ENCODE measurements at places on chromosomes 2 and 18.

DNA sequence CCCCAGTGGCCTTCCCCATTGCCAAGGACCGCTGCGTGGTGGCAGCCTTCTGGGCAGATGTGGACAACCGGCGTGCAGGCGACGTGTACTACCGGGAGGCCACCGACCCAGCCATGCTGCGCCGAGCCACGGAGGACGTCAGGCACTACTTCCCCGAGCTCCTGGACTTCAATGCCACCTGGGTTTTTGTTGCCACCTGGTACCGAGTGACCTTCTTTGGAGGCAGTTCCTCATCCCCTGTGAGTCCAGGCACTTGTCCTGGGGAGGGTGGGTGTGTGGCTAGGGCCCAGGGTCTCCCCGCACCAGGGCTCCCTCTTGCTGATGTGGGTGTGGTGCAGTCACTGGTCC, 31.9 kb downstream of the SNED1 start:
- DNase-seq = no peak

DNA sequence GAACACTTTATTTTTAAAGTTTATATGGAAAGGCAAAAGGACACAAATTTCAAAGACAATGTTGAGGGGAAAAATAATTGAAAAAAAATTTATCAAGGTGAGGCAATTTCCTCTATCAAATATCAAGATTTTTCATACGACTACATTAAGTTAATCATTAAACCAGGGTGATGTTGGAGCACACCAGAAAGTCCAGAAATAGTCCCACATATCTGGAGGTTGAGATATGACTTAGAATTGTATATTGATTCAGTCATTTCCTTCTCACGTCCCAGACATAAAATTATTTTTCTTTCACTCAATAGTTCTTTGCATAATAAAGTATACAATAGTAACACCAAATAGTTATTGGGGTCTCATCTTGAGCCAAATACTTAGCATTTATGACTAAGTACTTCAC, 605.1 kb downstream of the NUP35 start:
- DNase-seq = no peak

DNA sequence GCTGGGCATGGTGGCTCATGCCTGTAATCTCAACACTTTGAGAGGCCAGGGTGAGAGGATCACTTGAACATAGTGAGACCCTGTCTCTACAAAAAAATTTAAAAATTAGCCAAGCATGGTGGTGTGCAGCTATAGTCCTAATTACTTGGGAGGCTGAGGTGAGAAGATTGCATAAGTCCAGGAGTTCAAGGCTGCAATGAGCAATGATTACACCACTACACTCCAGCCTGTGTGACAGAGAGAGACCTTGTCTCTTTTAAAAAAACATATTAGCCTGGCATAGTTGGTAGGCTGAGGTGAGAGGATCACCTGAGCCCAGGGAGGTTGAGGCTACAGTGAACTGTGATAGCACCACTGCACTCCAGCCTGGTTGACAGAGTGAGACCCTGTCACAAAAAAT, 13.7 kb downstream of the TRAPPC8 start:
- no peak for DNase-seq

GRCh38 chr2:218125095-218125494, 733 bp upstream of the CXCR2 start:
- DNase-seq = no peak

GRCh38 chr2:72953976-72954375, 36.7 kb downstream of the EMX1 start:
- DNase-seq = no peak

DNA sequence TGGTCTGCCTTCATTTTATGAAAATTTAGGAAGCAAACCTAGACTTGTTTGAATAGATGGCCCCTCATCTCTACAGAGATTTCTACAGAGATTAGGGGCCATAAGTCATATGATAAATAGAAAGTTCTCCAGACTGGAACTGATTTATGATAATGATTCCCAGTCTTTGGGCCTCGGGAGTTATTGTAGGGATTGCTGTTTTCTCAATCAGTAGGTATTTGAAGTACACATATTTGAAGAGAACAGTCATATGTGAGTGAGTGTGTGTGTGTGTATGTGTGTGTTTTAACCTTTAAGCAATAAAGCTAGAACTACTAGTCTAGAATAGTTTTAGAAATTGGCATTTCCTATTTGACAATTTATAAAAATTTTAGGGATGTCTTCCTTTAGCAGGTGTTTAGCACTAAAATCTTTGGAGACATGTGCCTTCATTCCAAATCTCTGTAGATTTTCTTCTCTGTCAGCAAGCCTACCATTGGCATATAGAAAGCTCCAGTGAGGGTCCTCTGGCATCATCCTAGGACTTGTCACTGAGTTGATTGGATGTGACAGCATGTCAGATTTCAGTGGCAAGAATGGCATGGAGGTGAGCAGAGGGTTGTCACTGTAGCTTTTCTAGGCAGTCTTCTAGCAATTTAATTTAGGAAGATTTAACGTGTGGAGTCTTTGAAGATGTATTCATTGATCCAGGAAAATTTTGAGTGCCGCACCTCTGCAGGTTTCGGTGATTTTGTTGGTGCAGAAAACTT, 71.2 kb downstream of the MYO1B start:
- peak; percentile 85 for DNase-seq

DNA sequence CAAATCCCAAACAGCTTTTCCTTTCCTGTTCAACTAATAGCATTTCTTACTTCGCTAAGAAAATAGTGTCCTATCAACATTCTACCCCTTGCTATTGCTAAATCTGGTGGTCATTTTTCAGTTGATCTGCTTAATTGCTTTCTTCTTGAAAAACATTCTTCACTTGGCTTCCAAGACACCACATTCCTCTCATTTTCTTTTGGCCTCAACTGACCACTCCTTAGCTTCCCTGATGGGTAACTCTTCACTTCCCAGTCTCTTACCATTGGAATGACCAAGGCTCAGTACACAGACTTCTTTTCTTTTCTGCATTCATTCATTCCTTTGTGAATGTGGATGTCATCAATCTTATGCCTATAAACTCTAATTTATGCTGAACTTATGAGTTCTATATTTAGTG, 230.8 kb upstream of the CDH2 start:
- peak; percentile 25 for DNase-seq

DNA sequence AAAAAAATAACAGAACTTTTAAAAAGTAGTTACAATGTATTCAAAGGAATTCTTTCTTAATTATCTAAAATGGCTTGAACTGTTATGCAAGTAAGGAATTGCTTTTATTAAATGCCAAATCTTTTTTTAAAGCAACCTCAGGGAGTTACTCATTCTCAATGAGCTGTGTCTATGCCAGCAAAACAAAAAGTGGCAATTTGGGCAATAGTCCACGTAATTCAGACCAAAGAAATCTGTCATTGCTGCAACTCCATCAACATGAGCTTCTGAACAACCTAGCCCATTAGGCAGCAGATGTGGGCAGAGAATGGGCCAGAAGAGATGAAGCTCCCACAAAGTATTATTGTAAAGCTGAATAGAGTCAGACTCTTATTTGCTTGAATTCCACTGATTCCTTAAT, 118.4 kb downstream of the ALK start:
- DNase-seq = peak; percentile 47

DNA sequence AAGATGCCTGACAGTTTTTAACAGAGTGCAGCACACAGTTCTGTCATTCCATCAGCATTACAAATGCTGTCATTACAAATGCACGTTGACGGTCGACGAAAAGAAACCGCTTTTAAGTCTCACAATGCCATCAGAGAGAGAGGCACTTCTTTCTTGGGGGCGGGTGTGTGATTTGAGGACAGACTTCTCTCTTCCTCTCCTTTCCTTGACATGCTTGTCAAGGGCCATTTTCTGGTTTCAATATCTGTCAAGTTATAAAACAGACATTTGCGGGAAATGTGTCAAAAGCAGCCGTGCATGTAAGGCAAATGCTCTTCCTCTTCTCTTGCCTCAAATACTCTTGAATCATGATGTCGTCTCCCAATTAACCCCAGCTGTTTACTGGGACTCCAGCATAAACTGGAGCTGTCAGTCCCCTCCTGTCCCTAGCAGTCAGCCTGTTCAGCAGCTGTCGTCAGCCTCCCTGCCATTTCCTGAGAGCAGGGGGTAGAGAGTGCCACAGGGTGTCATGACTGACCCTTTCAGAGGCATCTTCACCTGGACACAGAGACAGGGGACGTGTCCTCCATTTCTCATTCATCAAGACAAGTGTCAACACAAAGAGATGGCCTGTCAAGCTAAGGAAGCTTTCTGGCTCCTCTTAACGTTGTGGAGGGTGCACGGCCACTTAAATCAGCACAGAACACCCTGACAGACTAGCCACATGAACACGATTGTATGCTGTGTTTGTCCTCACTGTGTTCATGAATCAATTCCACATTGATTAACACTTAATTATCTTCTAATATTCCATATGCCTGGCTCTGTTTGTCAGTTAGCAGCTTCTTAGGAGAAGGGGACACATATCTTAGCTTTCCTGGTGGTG, 305.4 kb upstream of the RAB6C start:
- DNase-seq = no peak

GRCh38 chr18:79881695-79882094, 69.8 kb downstream of the SLC66A2 start:
- no peak for DNase-seq

- no peak for DNase-seq
Observed at GRCh38 chr2:159551806-159552205, 64.5 kb downstream of the BAZ2B start.

GRCh38 chr2:19973466-19973865, 16.4 kb downstream of the WDR35 start:
- no peak for DNase-seq

GRCh38 chr2:116442418-116442817, 1372.1 kb upstream of the DDX18 start:
- DNase-seq = no peak

- DNase-seq = no peak
Observed at GRCh38 chr2:11166476-11166875, 11.2 kb downstream of the SLC66A3 start.

DNA sequence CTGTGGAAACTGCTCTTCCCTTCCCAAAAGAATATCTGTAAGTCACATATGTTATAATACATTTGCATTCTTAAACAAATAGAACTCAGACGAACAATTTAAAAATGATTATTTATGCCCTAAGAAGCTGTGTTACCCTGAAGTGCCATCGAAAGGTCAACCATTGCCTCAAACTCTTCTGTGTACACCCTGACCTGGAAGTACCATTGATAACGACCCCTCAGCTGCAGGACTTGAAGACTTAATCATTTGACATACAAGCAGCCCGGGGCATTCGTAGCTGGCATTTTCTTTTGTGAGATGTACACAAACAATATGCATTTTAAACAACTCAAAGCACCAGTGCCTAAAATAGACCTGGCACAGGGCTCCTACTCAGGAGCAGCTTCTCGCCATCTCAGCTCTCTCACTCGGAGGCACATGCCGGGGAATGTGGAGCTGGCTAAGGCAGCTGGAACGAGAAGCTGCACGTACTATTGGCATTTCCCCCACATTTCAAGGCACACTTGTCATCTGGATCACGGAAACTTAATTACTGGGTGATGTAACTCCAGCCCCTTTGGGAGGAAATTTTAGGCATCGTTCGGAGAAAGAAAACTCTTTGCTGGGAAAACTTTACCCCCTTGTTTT, 170.0 kb upstream of the GALNT5 start:
- DNase-seq = peak; percentile 50

DNA sequence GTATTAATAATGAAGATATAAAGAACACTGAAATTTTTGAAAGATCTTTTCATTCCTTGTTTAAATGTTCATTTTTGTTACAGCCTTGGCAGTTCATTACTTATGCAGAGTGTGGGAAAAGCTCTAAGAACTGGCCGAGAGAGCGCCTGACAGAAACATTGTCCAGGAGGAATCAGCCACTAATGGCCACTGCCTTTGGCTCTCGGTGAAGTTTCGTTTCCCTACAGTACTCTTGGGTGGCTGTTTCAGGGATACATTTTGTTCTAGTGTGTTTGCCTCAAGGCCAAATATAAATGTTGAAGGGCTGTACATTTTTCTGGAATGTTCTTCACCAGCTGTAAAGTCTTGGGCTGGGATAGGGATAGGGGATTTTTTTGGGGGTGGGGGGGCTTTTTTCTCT, 10.7 kb downstream of the SPTBN1 start:
- no peak for DNase-seq
